ENCODE measurements at places on chromosomes 6 and 20. TPM values are rescaled to one million over a fixed set of nuclear protein-coding genes. Genes with fewer than 3 reads are reported as not detected.

The IRF4 gene
- total RNA-seq: under 0.01 TPM

The BMP6 gene
- under 0.01 TPM for total RNA-seq

The LINC00237 gene
- not detected for total RNA-seq

The OR2W1 gene
- not detected for total RNA-seq

The GCM1 gene
- not detected for total RNA-seq

The SLC35D3 gene
- total RNA-seq: not detected

The APOM gene
- total RNA-seq: 1.0 TPM

The SLC22A2 gene
- total RNA-seq: not detected

DNA sequence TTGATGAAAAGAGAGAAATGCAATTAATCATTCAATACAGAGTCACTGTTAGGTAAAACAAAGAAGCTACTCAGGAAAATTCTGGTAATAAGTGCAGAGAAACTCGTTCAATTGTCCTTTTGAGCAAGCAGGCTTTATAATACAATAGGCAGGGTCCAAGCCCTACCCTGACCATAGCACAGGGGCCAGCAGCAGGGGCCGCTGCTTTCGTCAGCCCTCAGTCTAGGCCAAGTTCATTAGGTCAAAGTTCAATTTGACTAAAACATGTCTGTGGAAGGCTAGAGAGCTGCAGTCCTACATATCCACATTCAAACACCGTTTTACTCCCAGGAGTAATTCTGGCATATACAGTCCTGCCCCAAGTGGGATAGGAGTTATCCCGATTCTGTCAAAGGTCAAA, 94.6 kb downstream of the BCAS1 start:
- no peak overlapping the region for H3K27ac ChIP-seq
- H3K4me1 ChIP-seq: no peaks in the 10 kb centered on the region
- no peaks in the 10 kb centered on the region for H3K27me3 ChIP-seq
- DNase-seq: no peak
- no peak overlapping the region for H3K4me3 ChIP-seq

DNA sequence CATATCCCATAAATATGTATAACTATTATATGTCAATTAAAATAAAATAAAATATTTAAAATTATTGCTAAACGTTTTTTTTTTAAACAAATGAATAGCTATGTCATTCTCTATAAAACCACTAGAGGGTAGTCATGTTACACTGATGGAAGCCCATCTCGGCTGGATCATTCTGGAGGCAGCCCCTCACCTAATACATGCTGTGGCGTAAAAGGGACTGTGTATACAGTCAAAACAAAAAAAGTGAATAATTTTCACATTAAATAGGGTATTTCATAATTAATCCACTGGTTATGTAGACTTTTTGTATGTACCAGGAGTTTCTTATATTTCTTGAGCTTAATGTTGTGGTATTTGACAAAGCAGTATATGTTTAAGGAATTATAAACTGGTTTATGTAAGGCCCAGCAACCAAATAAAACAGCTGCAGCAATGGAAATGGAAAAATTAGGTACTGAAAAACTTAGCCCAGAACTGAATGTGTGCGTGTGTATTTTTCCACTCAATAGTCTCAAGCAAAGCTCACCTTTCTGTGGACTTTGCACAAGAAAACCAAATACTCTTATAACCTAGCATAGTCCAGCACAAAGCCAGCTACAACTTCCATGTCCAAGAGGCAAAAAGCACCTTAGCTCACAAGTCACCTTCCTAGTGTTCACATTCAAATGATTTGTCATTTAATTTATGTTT, 81.7 kb downstream of the COL9A1 start:
- H3K36me3 ChIP-seq: no peaks in the 10 kb centered on the region
- no peak overlapping the region for H3K4me3 ChIP-seq
- no peak overlapping the region for H3K27ac ChIP-seq
- no peaks in the 10 kb centered on the region for H3K4me1 ChIP-seq

GRCh38 chr6:121439475-121439874, 4.0 kb downstream of the GJA1 start:
- H3K4me1 ChIP-seq: no peaks in the 10 kb centered on the region
- no peaks in the 10 kb centered on the region for H3K27me3 ChIP-seq
- DNase-seq: no peak
- H3K27ac ChIP-seq: no peak overlapping the region
- peak overlapping the region; percentile 78 for H3K4me3 ChIP-seq

GRCh38 chr6:47832386-47833100, 50.7 kb downstream of the OPN5 start:
- no peaks in the 10 kb centered on the region for H3K27me3 ChIP-seq
- H3K4me3 ChIP-seq: no peak overlapping the region
- H3K36me3 ChIP-seq: no peaks in the 10 kb centered on the region
- H3K27ac ChIP-seq: no peak overlapping the region
- peak; percentile 53 for DNase-seq

DNA sequence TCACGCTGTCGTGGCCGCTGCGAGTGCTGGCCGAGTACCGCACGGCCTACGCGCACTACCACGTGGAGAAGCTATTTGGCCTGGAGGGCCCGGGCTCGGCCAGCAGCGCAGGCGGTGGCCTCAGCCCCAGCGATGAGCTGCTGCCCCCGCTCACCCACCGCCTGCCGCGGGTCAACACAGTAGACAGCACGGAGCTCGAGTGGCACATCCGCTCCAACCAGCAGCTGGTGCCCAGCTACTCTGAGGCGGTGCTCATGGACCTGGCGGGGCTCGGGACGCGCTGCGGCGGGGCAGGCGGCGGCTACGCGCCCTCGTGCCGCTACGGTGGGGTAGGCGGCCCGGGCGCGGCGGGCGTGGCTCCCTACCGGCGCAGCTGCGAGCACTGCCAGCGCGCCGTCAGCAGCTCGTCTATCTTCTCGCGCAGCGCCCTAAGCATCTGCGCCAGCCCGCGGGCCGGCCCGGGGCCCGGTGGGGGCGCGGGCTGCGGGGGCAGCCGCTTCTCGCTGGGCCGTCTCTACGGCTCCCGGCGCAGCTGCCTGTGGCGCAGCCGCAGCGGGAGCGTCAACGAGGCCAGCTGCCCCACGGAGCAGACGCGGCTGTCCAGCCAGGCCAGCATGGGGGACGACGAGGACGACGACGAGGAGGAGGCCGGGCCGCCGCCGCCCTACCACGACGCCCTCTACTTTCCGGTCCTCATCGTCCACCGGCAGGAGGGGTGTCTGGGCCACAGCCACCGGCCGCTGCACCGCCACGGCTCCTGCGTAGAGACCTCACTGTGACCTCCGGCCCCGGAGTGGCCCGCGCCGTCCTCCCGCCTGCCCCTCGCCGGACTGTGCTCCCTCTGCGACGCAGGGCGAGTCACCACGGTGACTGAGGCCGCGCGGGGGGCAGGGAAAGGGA, 5.7 kb downstream of the TMEM151B start:
- no peaks in the 10 kb centered on the region for H3K36me3 ChIP-seq
- H3K27ac ChIP-seq: no peak overlapping the region
- H3K4me1 ChIP-seq: no peaks in the 10 kb centered on the region
- no peak overlapping the region for H3K4me3 ChIP-seq
- peaks cover 50% of the 10 kb centered on the region for H3K27me3 ChIP-seq

DNA sequence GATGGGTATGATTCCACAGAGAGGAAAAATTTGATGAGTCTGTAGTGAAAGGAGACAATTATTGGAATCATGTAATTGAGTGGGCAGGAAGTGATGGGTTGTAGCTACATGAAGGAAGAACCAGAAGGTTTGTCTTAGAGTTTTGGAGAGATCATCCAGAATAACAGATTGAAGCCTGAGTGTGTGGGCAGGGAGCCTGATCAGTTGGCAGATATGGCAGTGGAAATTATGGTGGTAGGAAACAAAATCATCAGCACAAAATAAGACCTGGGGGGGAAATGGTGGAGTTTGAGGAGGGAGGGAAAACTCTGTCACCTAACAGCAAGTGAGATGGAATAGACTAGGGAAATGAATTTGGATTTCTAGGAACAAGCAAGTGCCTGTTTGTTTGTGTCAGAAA, 606.6 kb upstream of the MAP3K7 start:
- DNase-seq: no peak
- no peaks in the 10 kb centered on the region for H3K36me3 ChIP-seq
- no peak overlapping the region for H3K27ac ChIP-seq
- no peaks in the 10 kb centered on the region for H3K27me3 ChIP-seq

DNA sequence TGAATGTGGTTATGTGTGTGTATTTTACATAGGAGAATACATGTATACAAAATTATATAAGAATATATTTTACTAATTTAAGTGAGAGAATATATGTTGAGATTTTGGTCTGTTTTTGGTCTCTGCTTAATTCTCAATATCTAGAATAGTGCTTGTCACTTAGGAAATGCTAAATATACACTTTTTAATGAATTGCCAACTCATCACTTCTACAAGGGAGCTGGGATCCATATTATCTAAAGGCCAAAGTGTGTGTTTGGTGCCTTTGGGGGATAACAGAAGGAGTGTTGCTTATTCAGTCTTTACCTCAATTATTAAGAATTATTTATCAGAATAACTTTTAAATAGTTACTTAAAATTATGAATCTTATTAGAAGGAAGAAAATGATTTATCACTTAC, 1304.8 kb downstream of the HACE1 start:
- no peaks in the 10 kb centered on the region for H3K27me3 ChIP-seq
- H3K4me1 ChIP-seq: no peaks in the 10 kb centered on the region
- no peak overlapping the region for H3K4me3 ChIP-seq

- H3K27ac ChIP-seq: no peak overlapping the region
- H3K4me1 ChIP-seq: no peaks in the 10 kb centered on the region
- no peak overlapping the region for H3K4me3 ChIP-seq
- no peaks in the 10 kb centered on the region for H3K36me3 ChIP-seq
- H3K27me3 ChIP-seq: no peaks in the 10 kb centered on the region
Measured at GRCh38 chr6:48691420-48691819, 580.4 kb upstream of the PTCHD4 start.

- no peak overlapping the region for H3K4me3 ChIP-seq
- H3K27me3 ChIP-seq: no peaks in the 10 kb centered on the region
- H3K36me3 ChIP-seq: no peaks in the 10 kb centered on the region
- no peak overlapping the region for H3K27ac ChIP-seq
- no peak for DNase-seq
- peaks cover 14% of the 10 kb centered on the region for H3K4me1 ChIP-seq
Measured at GRCh38 chr6:36662827-36663256, 15.7 kb upstream of the CDKN1A start.

DNA sequence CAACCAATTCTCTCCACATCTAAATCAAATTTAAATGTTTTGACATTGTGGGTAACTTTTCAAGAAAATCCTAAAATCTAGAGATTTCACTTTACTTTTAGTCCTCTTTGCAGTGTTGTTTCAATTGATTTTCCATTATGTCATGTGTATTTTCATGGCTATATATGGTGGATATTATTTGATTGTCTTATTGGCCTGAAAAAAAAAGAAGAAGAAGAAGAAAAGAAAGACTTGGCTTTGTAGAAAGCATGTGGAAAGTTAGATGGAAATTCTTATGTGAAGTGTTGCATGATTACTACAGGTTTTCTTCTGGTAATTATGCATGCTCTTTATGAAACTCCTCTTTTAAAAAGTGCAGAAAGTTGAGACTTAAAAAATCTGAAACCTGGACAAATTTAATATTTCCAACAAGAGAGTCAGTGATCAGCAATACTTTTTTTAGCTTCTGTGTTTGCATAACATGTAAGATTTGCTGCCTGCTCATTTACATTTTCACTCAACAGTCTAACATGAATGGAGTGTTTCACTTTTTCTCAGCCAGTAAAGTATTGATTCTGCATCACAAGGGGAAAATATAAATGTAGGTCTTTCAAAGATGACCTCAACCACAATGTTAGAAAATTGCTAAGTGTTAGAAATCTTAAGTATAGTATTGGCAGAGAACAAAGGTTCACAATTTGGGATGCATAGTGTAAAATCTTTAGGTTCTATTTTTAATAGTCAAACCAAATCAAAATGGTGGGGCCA, 438.7 kb downstream of the BCKDHB start:
- no peak for DNase-seq
- H3K27me3 ChIP-seq: no peaks in the 10 kb centered on the region
- peaks cover 8% of the 10 kb centered on the region for H3K4me1 ChIP-seq
- no peaks in the 10 kb centered on the region for H3K36me3 ChIP-seq

DNA sequence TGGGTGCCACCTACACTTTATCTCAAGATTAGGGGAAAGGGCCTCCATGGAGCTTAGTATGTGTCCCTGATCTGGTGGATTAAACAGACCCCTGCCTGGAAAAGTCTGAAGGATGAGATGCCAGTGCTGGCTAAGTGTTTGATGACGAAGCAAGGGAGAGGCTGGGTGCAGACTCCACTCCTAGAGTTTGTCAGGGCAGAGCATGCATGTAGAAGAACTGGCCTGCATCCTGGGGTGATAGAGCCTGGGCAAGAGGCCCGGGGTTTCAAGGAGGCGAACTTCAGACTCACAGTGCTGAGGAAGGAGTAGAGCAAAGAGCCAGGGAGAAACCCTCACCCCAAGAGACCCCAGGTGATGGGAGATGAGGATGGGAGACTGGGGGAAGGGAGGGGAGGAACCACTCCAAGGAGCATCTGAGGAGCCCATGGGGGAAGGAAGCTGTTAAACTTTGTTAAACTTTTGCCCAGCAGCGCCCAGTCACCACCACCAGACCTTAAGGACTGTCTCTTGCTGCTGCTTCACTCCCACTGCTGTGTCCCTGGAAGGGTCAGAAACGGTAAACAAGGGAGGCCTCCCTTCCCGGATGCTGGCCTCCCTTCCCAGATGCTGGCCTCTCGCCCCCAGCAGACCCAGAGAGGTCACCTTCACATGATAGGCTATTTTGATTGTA, 61.6 kb downstream of the RPRD1B start:
- no peak overlapping the region for H3K4me3 ChIP-seq
- peaks cover 29% of the 10 kb centered on the region for H3K4me1 ChIP-seq
- DNase-seq: no peak

All from fibroblast of lung (primary cell).